ENCODE measurements at places on chromosomes 4 and X.

DNA sequence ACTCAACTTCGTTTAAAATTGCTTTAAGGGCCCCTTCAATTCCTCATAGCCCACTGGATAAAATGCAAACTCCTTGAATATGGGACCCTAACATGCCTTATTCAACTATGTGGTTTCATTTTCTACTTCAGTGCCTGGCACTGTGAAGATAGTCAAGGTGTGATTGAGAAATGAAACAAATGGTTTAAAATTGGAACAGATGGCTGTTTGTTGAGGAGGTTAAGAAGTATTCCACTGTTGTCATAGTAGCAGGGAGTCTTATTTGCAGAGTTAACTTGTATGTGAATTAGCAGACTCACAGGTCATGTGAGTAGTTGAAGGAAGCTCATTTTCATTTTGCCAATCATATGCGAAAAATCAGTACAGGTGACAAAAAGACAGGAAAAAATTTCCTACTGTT is 593.3 kb downstream of the KCTD8 start:
- no peak for DNase-seq

GRCh38 chr4:87030755-87031441 is 96.1 kb downstream of the AFF1 start:
- no peak for DNase-seq

- no peak for DNase-seq
Measured at GRCh38 chr4:94517492-94517891, 65.8 kb downstream of the PDLIM5 start.

DNA sequence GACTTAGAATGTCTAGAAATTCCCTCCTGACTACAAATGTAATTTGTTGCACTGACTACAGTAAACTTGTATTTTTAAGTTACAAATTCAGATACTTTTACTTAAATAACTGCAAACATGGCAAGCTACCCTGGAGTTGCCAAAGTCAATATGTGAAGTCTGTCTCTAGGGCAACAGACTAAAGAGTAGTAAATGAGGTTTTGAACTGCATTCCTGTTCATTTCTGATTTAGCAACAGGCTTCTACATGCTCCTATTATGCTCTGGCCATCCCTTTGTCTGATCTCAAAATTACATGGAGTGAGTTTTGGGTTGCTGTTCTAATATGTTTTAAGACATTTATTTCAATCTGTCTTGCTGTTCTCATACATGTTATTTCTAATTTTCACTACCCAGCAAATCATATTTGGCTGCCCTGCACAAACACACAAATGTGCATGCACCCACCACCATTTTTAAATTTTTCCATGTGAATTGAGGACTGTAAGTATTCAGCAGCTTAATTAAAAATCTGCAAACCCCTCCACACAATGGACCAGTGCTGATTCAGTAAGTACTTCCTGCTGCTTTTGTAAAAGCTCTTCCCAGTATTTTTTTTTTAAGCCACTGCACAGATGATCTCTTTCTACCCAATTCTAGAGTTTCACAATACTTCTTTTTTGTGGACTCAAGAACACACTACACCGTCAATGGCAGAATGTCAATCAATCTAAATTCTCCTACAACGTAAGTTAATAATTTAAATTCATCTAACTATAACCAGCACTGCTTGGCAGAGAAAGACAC is 26.7 kb downstream of the SH3RF1 start:
- no peak for DNase-seq

- DNase-seq: no peak
Measured at GRCh38 chr4:48554606-48555005, 64.6 kb downstream of the ZAR1 start.

DNA sequence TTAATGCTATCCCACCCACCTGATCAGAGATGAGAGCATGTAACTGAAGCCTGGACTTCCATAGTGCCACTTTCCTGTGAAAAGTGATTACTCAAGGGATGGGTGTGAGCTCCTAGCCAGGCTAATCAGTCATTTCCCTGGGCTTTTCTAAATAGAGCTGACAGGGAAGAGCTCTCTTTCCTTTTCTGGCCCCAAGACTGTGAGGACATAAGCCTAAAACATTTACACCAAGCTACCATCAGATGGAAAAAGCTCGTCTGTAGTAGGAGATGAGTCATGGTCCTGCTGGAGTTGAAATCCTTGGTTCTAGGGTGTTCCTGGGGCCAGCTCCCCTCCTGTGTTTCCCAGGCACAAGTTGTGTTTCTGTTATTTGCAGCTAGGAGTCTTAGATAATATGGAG is 52.4 kb upstream of the NDP start:
- DNase-seq: no peak

- no peak for DNase-seq
Measured at GRCh38 chrX:38666909-38667308, 105.6 kb downstream of the TSPAN7 start.

- no peak for DNase-seq
Measured at GRCh38 chr4:155684423-155684822, 17.8 kb downstream of the GUCY1A1 start.

- no peak for DNase-seq
Measured at GRCh38 chrX:3589474-3589873, 124.0 kb downstream of the PRKX start.

DNA sequence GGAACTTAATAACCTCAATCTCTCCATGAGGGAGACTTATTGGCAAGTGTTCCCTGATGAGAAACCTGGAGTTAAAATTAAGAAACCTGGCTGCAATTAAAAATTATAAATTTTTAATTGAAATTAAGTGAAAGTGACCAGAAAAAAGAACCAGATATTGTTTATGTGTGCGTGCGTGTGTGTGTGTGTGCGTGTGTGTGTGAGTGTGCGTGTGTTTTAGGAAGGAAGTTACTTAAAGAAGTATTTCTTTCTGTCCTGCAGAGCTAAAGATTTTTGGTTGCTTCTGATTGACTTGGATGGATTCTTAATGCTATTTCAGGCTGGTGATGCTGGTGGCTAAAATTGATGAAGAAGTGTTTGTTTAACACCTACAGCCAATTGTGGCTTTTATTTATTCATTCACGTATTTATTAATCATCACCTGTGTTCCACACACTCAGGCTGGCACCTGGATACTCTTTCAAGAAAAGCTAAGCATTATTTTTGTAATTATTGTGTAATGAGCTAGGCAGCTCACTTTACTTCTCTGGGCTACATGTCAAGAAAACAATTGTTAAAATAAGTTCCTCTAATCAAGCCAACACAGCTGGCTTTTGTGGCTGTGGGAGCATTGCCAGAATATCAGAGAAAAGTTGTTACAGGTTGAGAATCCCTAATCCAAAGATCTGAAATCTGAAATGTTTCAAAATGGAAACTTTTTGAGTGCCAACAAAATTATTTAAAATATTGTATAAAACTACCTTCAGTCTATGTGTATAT is 68.5 kb downstream of the CEP44 start:
- no peak for DNase-seq

DNA sequence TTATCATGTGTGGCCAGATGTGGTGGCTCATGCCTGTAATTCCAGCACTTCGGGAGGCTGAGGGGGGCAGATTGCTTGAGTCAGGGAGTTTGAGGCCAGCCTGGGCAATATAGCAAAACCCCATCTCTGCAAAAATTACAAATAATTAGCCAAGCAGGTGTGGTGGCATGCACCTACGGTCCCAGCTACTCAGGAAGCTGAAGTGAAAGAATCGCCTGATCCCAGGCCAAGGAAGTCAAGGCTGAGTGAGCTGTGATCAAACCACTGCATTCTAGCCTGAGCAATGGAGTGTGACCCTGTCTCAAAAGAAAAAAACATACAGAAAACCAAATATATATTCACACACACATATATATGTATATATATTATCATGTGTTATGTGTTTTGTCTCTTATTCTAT is 15.0 kb downstream of the APELA start:
- no peak for DNase-seq

- no peak for DNase-seq
Measured at GRCh38 chrX:112827292-112827903, 13.2 kb downstream of the AMOT start.

GRCh38 chr4:7270121-7270520 is 77.8 kb downstream of the SORCS2 start:
- no peak for DNase-seq

DNA sequence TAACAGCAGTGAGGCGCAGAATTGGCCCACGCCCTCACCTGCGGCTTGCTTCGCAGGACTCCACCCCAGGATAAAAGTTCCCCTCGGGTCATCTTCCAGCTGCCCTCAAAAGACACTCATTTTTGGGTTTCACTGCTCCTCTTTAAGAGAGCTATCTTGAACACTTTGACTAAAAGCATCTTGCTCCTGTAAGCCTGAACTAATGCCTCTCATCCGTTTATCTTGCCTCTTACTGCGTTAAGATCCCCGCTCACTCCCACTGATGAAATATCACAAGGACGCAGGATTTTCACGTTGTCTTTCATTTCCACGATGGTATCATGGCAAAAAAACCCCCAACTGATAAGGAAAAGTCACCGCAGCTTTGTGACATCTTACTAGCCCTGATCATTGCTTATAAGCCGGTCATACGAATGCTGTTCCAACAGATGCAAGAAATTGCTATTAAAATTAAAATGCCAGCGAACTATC is 591 bp upstream of the ACSL4 start:
- no peak for DNase-seq

- no peak for DNase-seq
Measured at GRCh38 chr4:188268131-188268908, 129.1 kb downstream of the TRIML1 start.

DNA sequence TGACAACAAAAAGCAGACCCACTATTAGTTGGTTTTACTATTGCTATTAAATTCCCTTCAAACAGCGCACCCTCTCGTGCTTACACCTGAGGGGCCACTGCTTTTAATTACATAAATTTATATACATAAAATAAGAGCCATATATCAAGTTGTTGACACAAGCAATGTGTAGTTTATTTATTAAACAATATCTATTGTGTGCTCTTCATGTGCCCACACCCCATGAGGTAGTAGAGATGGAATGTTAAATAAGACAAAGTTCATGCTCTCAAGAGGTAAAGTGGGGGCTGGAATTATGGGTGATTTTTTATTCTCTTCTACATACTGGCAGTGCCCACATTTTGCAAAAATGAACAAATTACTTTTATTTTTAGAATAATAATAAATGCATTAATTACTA is 47.3 kb downstream of the KCNIP4 start:
- DNase-seq: no peak

- peak; percentile 39 for DNase-seq
Measured at GRCh38 chr4:304969-305680, at the start of gene ZNF732. Gene ZNF732 (minus strand): TSS chr4:305474. CDS start chr4:305310, 164 bp downstream.

GRCh38 chrX:155144926-155145325 is 71.3 kb upstream of the VBP1 start:
- no peak for DNase-seq

- no peak for DNase-seq
Measured at GRCh38 chrX:19096586-19096985, 25.7 kb downstream of the ADGRG2 start.

DNA sequence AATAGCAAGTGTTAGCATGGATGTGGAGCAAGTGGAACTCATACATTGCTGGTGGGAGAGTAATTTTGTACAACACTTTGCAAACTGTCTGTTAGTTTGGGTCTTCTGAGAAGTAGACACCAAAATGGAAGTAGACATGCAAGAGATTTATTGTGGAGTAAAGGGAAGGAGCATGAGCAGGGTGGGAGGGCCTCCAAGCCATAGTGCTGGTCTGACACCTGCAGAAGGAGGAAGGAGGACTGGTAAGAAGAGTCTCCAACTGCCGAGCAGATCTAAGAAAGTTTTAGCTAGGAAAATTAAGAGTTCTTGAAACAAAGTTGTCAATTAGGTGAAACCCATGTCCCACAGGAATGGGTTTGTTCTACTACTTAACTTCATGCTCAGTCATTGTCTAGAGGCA is 64.0 kb upstream of the DDIT4L start:
- DNase-seq: no peak

GRCh38 chrX:119942831-119943184 is 743 bp downstream of the NKAP start:
- DNase-seq: no peak

DNA sequence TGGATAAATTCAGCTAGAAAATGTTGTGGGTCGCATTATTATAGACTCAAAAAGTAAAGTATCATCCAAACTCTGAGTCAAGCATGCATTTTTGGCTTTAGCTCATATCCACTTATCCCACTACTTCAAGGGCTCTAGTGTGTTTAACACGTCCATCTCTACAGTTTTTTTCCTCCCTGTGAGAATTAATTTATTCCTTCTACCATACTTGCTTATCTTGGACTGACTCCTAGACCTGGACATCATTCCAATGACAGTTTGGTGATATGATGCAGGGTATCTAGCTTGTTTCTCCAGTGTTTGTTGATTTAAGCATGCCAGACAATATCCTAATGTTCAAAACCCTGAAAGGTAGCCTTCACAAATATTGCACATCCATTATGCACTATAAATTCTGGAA is 1037.1 kb upstream of the INTU start:
- no peak for DNase-seq

DNA sequence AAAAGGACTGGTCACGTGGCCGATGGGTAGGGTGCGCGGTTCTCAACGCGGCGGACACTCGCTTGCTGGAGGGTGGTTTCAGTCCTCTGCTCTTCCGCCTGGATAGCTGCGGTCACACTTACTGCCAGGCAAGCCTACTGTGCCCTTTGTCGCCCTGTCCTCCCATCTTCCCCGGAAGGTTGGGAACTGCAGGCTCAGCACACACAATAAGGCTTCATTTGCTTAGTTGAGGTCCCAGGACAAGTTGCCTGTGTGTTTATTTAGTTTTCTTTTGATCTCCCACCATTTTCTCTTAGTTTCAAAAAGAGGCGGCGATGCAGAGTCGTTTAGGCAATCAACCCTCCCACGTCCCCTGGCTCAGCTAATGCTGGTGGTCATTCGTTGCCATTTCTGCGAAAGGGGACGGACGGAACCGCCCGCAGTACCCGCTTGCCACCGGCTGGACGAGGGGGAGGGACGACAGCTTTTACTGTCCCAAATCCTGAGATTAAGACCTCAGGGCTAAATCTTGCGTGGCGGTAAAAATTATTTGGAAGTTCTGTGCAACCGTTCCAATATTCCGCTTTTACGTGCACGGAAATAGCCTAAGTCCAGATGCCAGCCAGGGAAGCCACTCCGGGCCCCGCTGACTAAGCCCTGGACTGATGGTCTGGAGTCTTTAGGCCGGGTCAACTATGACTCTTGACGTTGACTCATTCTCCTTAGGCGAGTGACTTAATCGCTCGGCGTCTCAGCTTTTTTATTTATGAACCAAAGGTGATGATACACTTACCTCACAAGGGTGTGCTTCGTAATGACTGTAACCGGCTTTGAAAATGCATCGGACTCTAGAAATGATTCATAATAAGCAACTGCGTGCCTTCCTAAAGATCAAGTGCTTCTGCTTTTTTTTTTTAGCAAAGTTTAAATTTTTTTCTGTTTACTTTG is 671 bp upstream of the EIF4E start:
- DNase-seq: peak; percentile 77

DNA sequence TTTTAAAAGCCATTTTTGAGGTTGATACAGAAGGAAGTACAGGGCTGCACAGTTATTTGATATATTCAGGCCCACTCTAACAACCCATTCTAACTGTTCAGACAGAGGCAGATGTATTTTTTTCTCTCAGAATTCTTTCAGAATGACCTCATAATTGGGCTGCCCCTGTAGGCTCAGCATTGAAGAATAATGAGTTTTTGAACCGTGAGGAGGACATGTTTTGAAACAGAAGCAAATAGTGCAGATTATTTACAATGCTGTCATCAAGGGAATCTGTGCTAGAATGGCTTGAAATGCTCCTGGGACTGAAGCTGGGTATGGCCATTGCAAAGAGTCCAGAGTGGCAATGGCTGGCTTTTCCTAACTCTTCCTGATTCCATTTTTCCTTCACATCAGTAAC is 158.1 kb downstream of the SOX3 start:
- no peak for DNase-seq

- DNase-seq: peak; percentile 12
Measured at GRCh38 chr4:54961357-54961975, 163.9 kb downstream of the KDR start.

- DNase-seq: no peak
Measured at GRCh38 chrX:106168107-106168506, at the start of gene PWWP3B. Gene PWWP3B (plus strand): TSS chrX:106168305. CDS start chrX:106205433, 37,128 bp downstream.

- DNase-seq: no peak
Measured at GRCh38 chr4:167028976-167029375, 205.3 kb downstream of the SPOCK3 start.

All from SW 1271 (cell line).